NCI-H2227 treated with DMSO at 0.1 percent for 48 hours (cell line): ENCODE measurements at places on chromosomes 3 and 15.

- DNase-seq: no peak
Measured at GRCh38 chr3:197507081-197507480, 48.7 kb downstream of the BDH1 start.

GRCh38 chr15:24899795-24900194 is 55.0 kb upstream of the SNRPN start:
- no peak for DNase-seq

GRCh38 chr3:12499474-12499873 is 15.2 kb downstream of the TSEN2 start:
- no peak for DNase-seq

DNA sequence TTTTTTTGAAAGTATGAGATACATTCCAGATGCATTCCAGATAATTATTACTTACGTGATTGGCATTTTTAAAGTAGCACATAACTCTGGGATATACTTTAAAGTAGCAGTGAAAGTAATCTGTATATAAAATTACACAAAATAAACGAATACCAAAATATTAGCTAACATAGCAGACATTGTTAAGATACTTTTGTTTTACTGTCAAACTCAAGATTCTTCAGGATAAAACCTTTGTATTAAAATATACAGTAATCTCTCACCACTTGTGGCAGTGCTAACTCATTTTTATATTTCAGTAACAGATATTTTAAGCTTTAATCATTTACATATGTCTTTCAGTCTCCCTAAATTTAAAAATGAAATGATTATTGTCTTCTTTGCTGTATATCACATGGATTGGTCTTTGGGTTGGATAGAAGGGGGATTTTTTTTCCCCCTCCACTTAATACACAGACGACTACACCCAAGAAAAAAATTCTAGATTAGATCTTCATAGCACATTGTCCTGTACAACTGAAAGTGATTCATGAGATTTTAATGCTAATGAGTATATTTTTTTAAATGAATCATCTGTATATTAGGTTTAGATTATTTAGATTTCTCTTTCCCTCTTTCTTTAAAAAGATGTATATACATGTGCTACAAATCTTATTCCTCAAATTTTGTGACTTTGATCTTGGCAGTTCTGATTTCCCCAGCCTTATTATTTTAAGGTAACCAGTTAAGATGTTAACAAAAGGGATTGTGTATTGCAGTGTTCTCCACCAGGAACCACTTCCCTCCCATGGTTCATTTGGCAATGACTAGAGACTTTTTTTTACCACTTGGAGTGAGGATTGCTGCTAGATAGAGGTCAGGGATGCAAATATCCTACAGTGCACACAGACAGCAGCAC is 24.5 kb upstream of the EBLN2 start:
- DNase-seq: no peak

GRCh38 chr15:72570059-72570458 is 84.4 kb upstream of the GOLGA6B start:
- DNase-seq: no peak

DNA sequence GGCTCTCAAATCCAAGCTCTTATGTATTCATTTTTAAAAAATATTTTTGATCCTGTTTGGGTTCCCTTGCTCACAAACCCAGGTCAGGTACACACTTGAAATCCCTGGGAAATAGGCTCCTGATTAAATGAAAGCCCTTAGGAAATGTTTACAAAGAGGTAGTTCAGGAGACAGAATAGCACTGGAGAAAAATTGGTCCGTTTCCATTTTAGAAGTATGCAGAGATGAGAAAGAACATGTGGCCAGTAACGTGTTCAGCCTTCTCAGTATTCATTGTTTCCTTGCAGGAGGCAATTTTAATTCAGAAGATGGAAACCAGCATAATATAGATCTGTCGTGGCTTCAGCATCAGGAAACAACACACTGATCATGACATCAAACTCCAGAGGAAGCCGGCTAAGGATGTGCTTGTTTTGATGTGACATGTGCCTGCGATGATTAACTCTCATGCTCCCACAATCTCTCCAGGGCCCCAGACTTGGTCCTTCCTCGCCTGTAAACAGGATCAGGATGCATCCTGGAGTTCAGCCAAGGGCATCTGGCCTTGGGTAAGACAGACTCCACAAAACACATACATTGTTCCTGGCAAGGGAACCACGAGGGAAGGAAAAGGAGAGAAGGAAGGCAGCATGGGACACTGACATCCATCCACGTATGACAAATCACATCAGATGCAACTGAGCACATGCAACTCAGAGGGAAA is 350.5 kb upstream of the THBS1 start:
- DNase-seq: no peak

- DNase-seq: no peak
Measured at GRCh38 chr15:61890106-61890505, 170.1 kb downstream of the VPS13C start.

- no peak for DNase-seq
Measured at GRCh38 chr3:138890555-138891187, 55.9 kb upstream of the PIK3CB start.

GRCh38 chr15:65812916-65813315 is 20.8 kb upstream of the DENND4A start:
- no peak for DNase-seq

GRCh38 chr3:123637131-123637530 is 52.3 kb upstream of the HACD2 start:
- no peak for DNase-seq

- DNase-seq: no peak
Measured at GRCh38 chr15:97747342-97747741, 213.2 kb upstream of the ARRDC4 start.

DNA sequence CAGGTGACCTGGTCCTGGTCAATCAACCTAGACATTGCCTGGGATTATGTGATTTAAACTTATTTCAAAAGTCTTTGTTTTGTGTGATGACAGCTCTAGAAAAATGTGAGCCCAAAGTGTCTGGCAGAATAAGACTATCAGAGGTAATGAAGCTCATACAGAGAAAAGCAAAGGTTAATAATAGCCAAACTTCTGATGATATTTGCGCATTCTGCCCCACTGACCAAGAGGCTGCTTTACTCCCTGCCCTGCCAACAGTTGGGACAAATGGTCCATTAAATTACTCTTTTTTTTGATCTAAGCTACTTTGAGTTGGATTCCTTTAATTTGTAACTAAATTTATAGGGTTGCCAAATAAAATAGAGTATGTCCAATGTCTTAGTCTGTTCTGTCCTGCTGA is 911.2 kb downstream of the MCTP2 start:
- DNase-seq: no peak
